ENCODE measurements at places on chromosomes 4 and X. TPM values are rescaled to one million over a fixed set of nuclear protein-coding genes. Genes with fewer than 3 reads are reported as not detected.

C1QTNF7 gene
- total RNA-seq, result not detected

DNA sequence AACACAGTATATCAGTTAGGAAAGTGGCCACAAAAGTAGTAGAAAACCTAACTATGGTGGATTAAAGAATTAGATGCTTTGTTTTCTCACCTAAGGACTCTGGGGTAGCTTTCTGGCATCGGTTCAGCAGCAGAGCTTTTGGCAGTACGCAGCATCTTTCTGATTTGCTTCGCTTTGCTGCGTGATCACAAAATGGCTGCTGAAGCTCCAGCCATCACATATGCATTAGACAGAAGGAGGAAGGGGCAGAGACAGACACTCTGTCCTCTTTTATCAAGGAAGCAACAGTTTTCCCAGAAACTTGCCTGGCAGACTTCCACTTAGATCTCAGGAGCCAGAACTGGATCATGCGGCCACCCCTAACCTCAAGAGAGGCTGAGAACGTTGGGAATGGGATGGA is 15.1 kb downstream of the TREX2 start:
- no peaks in the 10 kb centered on the region for H3K36me3 ChIP-seq
- no peak overlapping the region for H3K27ac ChIP-seq
- H3K4me1 ChIP-seq, result no peaks in the 10 kb centered on the region
- no peak for DNase-seq
- H3K4me3 ChIP-seq, result no peak overlapping the region
- H3K27me3 ChIP-seq, result no peaks in the 10 kb centered on the region

- DNase-seq, result no peak
- H3K36me3 ChIP-seq, result peaks cover 3% of the 10 kb centered on the region
- H3K27ac ChIP-seq, result no peak overlapping the region
Measured at GRCh38 chr4:15373363-15373762, 54.5 kb upstream of the C1QTNF7 start.

DNA sequence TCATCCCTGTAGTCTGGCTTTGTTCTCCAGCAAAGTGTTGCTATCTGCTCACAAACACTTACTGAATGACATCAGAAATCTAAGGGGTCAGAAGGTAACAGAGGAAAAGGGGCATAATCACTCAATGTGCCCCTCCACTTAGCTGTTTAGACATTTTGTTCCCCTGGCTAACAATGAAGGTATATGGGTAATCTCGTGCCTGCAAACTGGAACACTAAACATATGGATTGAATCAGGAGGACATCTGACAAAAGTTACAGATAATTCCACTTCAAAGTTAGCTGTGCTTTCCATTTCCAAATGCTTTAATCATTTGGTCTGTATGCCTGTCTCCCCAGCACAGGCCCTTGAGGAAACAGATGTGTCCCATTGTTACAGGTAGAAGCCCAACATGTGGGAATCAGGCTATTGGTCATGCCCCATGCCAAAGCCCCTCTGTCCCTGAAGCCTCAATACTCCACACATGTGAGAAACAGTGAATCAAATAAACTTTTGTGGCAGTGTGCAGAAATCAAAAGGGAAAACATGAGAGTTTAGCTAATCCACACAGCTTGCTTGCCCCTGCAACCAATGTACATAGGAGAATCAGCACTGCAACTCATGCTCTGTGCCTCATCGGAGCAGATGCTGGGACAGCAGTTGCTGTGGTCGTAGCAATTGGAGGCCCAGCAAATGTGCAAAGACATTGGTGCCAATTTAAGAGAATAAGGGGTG is 111.7 kb downstream of the RNF150 start:
- no peaks in the 10 kb centered on the region for H3K4me1 ChIP-seq
- H3K27me3 ChIP-seq, result no peaks in the 10 kb centered on the region
- no peak for DNase-seq
- H3K36me3 ChIP-seq, result no peaks in the 10 kb centered on the region
- H3K4me3 ChIP-seq, result no peak overlapping the region

DNAAF6 gene
- total RNA-seq, result not detected

Measured in activated naive CD8-positive, alpha-beta T cell treated with anti-CD3 and anti-CD28 coated beads for 36 hours (primary cell).